ENCODE measurements at places on chromosomes 1 and 21. TPM values are rescaled to one million over a fixed set of nuclear protein-coding genes. Genes with fewer than 3 reads are reported as not detected.

DNA sequence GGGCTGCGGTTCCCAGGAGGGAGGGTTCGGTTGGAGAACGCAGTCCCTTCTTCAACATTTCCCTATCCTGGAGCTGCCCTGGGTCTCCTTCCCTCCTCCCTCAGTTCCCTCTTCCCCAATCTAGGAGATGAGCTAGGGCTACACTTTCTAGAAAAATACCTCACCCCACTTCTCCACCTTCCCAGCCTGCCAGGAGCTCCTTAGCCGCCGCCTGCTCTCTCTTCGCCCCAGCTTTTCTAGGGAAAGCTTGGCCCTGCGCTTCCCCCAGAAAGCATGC, 488 bp upstream of the ADAMTS1 start:
- DNase-seq = no peak
- H3K4me3 ChIP-seq = peak overlapping the region; percentile 91
- H3K36me3 ChIP-seq = no peaks in the 10 kb centered on the region
- H3K27me3 ChIP-seq = peaks cover 6% of the 10 kb centered on the region
- H3K4me1 ChIP-seq = peaks cover 38% of the 10 kb centered on the region
- peak overlapping the region; percentile 99 for H3K27ac ChIP-seq

GRCh38 chr1:47871799-47872353, 125.3 kb downstream of the TRABD2B start:
- no peak overlapping the region for H3K27ac ChIP-seq
- H3K4me3 ChIP-seq = no peak overlapping the region
- H3K36me3 ChIP-seq = no peaks in the 10 kb centered on the region
- no peaks in the 10 kb centered on the region for H3K27me3 ChIP-seq

GRCh38 chr1:115669002-115669673, 27.4 kb downstream of the VANGL1 start:
- peaks cover 11% of the 10 kb centered on the region for H3K36me3 ChIP-seq
- H3K27ac ChIP-seq = no peak overlapping the region
- H3K4me3 ChIP-seq = no peak overlapping the region
- no peak for DNase-seq

- no peak overlapping the region for H3K4me3 ChIP-seq
- H3K36me3 ChIP-seq = no peaks in the 10 kb centered on the region
Measured at GRCh38 chr1:247378334-247379073, 37.5 kb upstream of the NLRP3 start.

- no peak for DNase-seq
- H3K27me3 ChIP-seq = no peaks in the 10 kb centered on the region
- H3K27ac ChIP-seq = no peak overlapping the region
- peaks cover 48% of the 10 kb centered on the region for H3K4me1 ChIP-seq
Measured at GRCh38 chr1:153791648-153792253, 16.5 kb downstream of the SLC27A3 start.

DNA sequence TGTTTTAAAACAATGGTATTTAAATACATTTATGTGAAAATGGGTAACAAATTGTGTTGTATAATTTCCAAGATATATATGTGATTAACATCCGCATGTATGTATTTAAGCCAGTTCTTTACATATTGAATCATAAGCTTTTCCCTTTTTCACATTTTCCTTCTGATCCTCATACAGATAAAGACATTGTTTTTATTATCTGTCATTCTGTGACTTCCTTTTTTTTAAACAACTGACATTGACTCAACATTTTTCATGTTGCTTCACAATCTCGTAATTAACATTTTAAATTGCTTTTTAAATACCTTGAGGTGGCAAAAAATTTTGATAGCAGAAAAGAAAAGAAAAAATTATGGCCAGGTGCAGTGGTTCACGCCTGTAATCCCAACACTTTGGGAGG, 1.4 kb downstream of the STXBP3 start:
- no peaks in the 10 kb centered on the region for H3K27me3 ChIP-seq
- no peaks in the 10 kb centered on the region for H3K36me3 ChIP-seq
- DNase-seq = no peak
- no peak overlapping the region for H3K27ac ChIP-seq

DNA sequence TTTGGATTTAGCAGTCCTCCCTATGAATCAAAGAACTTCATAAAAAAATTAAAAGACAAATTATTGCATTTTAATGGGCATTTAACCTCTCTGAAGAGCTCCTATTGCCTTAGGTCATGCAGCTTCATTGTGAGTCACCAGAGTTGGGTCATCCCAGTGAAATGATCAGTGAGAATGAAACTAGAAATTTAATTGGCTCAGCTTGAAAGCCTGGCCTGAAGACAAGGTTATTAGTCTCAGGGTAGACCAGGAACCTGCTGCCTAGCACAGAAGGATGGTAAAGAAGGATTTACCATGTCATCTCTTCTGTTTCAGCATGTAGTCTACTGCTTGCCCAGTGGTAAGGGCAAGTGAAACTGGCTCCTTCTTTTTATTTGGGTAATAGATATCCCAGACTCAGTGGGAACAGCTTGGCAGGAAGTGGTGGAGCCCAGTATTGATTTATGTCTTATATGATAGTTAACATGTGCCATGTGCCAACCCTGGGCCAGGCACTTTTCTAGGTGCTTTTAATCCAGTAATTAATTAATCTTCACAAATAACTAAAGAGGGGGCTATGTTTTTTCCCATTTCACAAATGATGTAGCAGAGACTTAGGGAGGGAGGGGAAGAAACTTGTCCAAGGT, 23.6 kb downstream of the LAMC2 start:
- H3K4me3 ChIP-seq = no peak overlapping the region
- H3K27me3 ChIP-seq = no peaks in the 10 kb centered on the region
- H3K4me1 ChIP-seq = no peaks in the 10 kb centered on the region
- H3K27ac ChIP-seq = no peak overlapping the region
- DNase-seq = no peak

- H3K36me3 ChIP-seq = no peaks in the 10 kb centered on the region
- H3K4me3 ChIP-seq = no peak overlapping the region
- H3K27me3 ChIP-seq = no peaks in the 10 kb centered on the region
- no peaks in the 10 kb centered on the region for H3K4me1 ChIP-seq
- no peak overlapping the region for H3K27ac ChIP-seq
Measured at GRCh38 chr1:41632781-41633575, 148.5 kb upstream of the EDN2 start.

The CFHR3 gene
- total RNA-seq = 0.30 TPM

The ITLN2 gene
- 0.20 TPM for total RNA-seq

DNA sequence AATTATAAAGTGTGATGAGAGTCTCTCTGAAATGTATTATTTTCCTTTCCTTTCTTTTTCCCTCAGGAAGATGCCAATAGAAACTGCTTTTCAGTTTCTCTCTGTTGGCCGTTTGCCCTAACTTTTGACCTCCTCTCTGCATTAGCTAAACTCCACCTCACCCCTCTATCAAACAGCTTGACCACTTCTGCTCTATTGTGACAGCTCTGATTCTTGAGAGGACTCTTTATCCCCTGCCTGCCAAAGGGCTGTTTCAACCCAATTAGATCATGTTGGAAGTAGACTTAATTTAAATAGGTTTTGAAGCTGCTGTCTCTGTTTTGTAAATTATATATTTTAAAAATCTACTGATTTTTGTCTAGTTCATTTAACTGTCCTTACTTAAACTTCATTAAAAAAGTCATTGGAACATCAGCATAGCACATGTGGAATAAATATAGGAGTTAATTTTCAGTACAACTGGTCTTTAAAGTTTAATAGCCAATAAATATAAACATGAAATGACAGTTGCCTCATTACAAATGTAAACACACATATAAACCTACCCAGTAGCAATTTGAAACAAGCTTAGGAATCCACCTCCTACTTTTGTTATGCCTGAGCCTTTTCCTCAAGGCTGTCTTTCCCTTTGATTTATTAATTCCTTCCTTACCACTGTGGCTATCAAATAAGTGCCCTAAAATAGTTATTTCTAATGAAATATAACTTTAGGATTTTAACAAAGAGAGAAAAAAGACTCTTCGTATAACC, 152.0 kb downstream of the CHRM3 start:
- no peaks in the 10 kb centered on the region for H3K36me3 ChIP-seq
- H3K4me3 ChIP-seq = no peak overlapping the region
- H3K27me3 ChIP-seq = no peaks in the 10 kb centered on the region
- no peak overlapping the region for H3K27ac ChIP-seq
- DNase-seq = no peak

The C1orf87 gene
- 1.8 TPM for total RNA-seq

The NBPF15 gene
- 41.9 TPM for total RNA-seq

The POU2F1 gene
- total RNA-seq = 14.2 TPM

The KRTAP22-2 gene
- total RNA-seq = not detected

DNA sequence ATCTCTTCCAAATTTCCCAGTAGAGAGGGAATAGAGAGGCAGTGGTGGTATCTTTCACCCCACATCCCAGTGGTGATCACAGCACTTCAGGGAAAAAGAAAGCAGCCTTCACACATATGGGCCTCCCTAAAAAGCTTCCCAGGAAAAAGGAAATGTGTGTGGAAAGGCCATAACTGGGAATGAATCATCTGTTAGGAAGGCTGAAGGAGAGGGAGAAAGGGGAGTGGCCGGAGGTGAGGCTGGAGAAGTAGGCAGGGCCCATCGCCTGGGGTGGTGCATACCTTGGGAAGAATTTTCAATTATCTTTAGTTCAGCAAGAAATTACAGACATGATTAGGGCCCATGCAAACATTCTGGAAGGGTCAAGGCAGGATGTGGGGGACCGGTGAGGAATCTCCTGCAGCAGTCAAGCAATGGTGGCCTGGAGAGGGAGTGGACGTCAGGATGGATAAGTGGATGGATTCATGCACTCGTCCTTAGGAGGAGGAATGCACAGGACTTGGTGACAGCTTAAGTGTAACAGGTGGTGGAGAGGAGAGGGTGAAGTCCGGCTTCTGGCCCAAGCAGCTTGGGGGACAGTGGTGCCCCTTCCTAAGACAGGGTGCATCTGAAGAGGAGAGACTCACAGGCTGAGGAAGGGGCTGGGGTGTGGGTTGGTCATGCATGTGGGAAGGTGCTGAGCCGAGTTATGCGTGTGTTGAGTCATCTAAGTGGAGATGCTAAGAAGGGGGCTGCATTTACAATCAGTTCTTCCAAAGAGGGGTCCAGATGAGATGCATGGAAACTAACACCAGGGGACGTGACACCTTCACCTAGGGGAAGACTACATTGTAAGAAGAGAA, 17.9 kb downstream of the HIVEP3 start:
- no peaks in the 10 kb centered on the region for H3K36me3 ChIP-seq
- H3K4me3 ChIP-seq = no peak overlapping the region
- no peak for DNase-seq
- H3K27ac ChIP-seq = no peak overlapping the region
- H3K4me1 ChIP-seq = no peaks in the 10 kb centered on the region
- no peaks in the 10 kb centered on the region for H3K27me3 ChIP-seq

The TMIGD3 gene
- total RNA-seq = 2.4 TPM

DNA sequence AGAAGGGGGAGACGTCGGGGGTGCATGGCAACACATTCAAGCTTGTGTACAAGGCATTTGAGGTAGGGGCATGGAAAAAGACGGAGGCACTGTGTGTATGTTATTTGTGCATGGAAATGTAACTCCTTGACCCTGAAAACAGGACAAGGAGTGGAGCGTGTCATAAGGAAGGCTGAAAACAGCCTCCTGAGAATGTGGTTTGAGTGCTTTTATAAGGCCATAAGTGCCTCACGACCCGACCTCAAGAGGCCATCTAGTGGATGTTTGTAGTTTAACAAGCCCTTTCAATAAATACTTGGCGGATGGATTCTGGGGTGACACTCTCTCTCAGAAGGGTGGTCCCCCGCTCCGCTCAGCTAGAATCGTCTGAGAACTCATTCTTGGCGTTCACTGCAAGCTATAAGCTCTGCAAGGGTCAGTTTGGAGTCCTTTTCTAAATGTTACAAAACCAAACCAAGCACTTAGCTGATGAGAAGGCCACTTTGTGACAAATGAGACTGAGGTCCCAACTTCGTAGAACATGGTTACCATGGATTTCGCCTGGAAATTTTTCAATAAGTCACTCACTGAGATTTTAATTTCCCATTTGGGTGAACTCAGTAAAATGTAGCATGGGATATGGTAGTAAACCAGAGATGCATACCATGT, 38.8 kb upstream of the CLCA4 start:
- H3K4me1 ChIP-seq = peaks cover 11% of the 10 kb centered on the region
- H3K36me3 ChIP-seq = no peaks in the 10 kb centered on the region
- H3K27me3 ChIP-seq = no peaks in the 10 kb centered on the region
- H3K4me3 ChIP-seq = no peak overlapping the region
- H3K27ac ChIP-seq = no peak overlapping the region

The SPRR1B gene
- not detected for total RNA-seq

- H3K36me3 ChIP-seq = no peaks in the 10 kb centered on the region
- no peaks in the 10 kb centered on the region for H3K27me3 ChIP-seq
- DNase-seq = no peak
- H3K4me3 ChIP-seq = no peak overlapping the region
Measured at GRCh38 chr21:28396421-28396820, 596.3 kb downstream of the LTN1 start.

- peaks cover 8% of the 10 kb centered on the region for H3K4me1 ChIP-seq
- H3K27me3 ChIP-seq = peaks cover 3% of the 10 kb centered on the region
- H3K4me3 ChIP-seq = no peak overlapping the region
- DNase-seq = no peak
- no peaks in the 10 kb centered on the region for H3K36me3 ChIP-seq
Measured at GRCh38 chr21:34908419-34909055, 140.6 kb downstream of the RUNX1 start.

DNA sequence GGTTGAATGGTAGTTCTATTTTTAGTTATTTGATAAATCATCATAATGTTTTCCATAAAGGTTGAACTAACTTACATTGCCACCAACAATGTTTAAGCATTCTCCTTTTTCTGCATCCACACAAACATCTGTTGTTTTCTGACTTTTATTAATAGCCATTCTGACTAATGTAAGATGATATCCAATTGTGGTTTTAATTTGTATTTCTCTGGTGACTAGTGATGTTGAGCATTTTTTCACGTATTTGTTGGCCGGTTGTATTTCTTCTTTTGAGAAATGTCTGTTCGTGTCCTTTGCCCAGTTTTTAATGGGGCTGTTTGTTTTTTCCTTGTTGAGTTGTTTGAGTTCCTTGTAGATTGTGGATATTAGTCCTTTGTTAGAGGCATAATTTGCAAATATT, 24.6 kb upstream of the SLC35F3 start:
- no peak overlapping the region for H3K4me3 ChIP-seq
- H3K36me3 ChIP-seq = no peaks in the 10 kb centered on the region
- no peak overlapping the region for H3K27ac ChIP-seq
- no peak for DNase-seq
- H3K27me3 ChIP-seq = no peaks in the 10 kb centered on the region

The MPZ gene
- total RNA-seq = 1,019 TPM

The PAFAH2 gene
- total RNA-seq = 11.1 TPM

The ZNF362 gene
- total RNA-seq = 31.2 TPM

DNA sequence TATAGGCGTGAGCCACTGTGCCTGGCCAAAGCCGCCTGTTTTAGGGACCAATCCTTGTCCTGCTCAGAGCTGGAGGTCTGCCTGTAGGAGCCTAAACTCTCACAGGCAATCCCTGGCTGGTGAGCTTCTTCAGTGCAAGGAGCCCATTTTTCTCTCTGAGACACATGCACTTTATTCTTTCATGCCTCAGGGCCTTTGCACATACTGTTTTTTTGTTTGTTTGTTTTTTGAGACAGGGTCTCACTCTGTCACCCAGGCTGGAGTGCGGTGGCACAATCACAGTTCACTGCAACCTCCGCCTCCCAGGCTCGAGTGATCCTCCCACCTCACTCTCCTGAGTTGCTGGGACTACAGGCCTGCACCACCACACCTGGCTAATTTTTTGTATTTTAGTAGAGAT, 21.6 kb upstream of the PINK1 start:
- no peaks in the 10 kb centered on the region for H3K27me3 ChIP-seq
- DNase-seq = no peak
- no peak overlapping the region for H3K27ac ChIP-seq
- no peaks in the 10 kb centered on the region for H3K36me3 ChIP-seq
- H3K4me1 ChIP-seq = peaks cover 8% of the 10 kb centered on the region

The LMOD1 gene
- total RNA-seq = 8.4 TPM

The PRKAA2 gene
- 12.6 TPM for total RNA-seq

The MSH4 gene
- 0.44 TPM for total RNA-seq

The DENND1B gene
- total RNA-seq = 18.4 TPM

All from spinal cord (tissue), 10 donors.